ENCODE measurements at places on chromosomes 5 and 9. TPM values are rescaled to one million over a fixed set of nuclear protein-coding genes. Genes with fewer than 3 reads are reported as not detected.

GRCh38 chr5:107241841-107242240 lies 428.9 kb downstream of the EFNA5 start:
- no peak for DNase-seq

DNA sequence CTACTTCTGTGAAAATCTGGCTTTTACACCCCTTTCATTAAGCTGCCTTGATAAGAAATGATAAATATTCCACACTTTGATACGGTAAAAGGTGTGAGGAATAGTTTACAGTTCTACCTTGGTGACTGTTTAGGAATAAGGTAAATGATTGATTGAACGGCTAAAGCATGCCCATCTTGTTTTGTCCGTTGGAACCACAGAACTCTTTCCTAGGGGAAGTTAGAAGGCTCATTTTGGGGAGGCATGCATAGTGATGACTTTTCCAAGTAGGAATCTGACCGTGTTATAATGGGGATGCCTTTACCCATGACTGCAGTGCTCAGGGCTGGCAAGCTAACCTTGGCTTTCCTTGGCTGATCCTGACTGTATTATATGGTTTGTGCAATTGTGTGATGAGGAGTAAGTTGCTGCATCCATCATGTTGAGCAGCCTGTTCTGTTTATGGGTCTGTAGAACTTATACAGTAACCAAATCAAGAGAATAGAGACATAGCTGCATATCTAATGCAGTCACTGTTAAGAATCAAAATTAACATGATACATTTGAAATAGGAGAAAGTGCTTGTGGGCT lies 24.5 kb downstream of the PCSK5 start:
- DNase-seq: no peak

- DNase-seq: no peak
These were observed 7.9 kb downstream of the LNPEP start for GRCh38 chr5:96943799-96944198.

Gene SPINK4
- 13.2 TPM for total RNA-seq

Gene CDX1
- total RNA-seq: 306 TPM

Gene HEMGN
- not detected for total RNA-seq

Gene GDNF
- total RNA-seq: 0.94 TPM

Gene TRPM6
- 39.3 TPM for total RNA-seq

Measured in mucosa of descending colon (tissue), 3 donors.